Right lung (tissue), 10 donors: ENCODE measurements at places on chromosomes 2 and 18. TPM values are rescaled to one million over a fixed set of nuclear protein-coding genes. Genes with fewer than 3 reads are reported as not detected.

GRCh38 chr2:198731842-198732399 is 725.8 kb downstream of the SATB2 start:
- no peak for DNase-seq

DNA sequence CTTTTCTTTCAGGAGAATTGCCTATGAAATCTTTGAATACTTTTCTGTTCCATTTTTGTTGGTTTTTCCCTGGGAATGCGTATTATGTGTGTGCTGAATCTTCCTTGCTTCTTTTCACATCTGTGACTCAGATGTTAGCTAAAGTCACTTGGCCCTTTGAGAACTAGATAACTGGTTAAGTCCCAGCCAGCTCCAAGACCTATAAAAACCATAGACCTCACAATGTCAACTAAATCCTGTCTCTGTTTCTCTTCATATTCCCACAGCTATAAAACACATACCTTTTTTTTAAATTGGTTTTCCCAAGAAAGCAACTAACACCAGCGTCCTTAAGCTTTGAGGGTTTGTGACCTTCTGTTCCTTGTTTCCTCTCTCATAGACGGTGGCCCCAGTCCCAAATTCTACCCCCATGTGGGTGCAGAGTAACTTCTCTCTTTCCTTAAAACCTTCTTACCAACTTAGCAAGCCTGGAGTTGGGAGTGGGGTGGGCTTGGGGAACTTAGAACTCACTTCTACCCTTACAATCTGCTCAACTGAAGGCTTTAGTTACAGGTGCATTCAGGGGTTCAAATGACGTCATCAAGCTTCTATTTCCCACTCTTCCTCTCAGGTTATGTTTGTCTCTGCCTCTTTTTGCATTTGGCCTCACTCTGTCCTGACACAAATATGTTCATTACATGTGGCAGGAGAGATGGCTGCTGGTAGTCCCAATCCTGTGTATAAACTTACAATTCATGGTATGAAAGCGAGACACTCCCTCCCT is 58.1 kb upstream of the TGIF1 start:
- DNase-seq: no peak

- no peak for DNase-seq
Observed at GRCh38 chr18:8188184-8188583, 421.1 kb upstream of the RAB12 start.

GRCh38 chr2:69798909-69799526 is 30.4 kb upstream of the GMCL1 start:
- no peak for DNase-seq

- no peak for DNase-seq
Observed at GRCh38 chr2:233418761-233419546, 64.7 kb downstream of the DGKD start.

DNA sequence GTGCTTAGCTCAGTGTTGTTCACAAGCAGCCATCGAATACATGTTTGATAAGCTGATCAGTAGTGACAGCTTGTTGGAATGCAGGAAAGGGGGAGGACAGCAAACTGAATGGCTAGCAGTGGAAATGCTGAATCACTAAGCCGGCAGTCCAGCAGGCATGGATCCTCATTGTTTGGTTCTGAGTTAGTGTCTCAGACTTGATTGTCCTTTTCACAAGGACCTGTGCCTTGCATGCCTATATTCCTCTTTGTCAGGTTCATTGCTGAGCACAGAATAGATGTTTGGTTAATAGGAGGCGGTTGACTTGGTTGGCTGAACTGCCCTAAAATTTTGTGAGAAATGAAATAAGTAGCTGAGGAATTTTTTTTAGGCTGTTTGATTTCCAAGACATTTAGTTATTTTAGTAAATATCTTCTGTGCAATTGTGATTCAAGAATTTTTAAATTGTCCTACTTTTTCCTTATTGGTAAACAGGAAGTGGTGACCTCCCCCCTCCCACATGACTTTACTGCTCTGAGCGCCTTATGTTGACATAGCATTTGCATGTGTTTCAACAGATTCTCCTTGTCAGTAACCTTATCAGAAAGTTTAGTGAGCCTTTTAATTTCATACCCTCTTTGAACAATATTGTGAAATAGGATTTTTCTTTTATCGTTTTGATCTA is 21.4 kb upstream of the STON1 start:
- peak; percentile 65 for DNase-seq

DNA sequence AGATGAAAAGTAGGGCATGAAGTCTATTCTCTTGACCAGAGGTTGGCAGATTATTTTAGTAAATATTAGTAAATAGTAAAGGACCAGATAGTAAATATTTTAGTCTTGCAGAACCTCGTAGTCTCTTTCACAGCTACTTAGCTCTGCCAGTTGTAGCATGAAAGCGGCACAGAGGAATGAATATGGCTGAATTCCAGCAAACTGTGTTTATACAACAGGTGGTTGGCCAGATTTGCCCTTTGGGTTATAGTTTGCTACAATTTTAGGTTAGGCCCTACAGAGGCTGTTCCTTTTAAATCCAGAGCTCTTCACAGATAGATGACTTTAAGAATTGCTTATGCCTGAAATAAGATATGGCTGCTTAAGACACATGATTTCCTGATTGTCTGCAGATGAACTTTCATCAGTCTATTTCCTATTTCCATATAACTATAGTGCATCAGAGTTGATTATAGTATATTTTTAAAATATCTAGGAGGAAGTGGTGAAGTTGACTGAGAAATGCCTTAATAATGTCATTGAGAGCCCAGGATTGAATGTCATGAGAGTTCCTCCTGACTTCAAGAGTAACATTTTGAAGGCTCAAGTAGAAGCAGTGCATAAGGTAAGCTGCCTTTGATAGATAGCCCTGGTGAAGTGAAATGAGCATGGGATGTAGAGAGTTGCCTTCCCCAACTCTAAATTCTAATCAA is 80.5 kb downstream of the TMEM185B start:
- DNase-seq: no peak

GRCh38 chr2:158518084-158518483 is 61.3 kb downstream of the PKP4 start:
- no peak for DNase-seq

DNA sequence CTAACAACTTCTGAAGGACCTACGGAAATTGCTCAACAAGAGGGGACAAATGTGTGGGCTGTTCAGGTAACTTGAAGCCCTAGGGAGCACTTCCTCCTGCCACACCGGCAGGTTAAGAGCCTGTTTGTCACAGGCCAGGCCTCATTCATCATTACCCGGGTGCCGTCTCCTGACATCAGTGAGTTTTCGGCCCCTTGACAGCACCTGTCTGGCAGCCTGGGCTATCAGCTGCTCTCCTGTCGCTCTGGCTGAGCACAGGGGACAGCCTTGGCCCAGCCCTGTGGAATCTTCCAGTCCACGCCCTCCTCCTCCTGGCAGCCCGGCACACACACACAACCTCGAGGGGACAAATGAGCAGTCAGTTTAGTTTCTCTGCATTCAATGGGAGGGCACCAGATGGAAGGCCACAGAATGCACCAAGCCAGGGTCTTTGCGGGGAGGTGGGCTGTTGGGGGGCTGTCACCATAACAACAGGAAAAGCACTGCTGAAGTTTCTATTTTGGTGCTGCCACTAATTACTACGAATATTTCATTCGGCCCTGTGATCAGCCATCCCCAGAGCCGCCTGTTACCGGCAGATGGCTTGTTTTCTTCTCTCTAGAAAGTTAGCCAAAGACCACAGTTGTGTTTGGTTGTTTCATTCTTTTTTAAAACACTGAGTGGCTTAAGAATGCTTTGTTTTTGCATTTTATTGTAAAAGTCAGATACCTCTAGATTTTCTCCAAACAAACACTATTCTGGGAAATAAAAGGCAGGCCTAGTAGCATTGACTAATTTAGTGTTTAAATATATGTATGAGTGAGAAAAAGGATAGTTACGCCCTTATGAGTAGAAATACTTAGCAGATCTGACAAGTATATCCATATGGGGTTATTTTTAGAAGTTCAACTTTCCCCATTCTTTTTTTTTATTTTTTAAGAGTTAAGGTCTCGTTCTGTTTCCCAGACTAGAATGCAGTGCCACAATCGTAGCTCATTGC is 189.9 kb upstream of the NDUFV2 start:
- DNase-seq: no peak

DNA sequence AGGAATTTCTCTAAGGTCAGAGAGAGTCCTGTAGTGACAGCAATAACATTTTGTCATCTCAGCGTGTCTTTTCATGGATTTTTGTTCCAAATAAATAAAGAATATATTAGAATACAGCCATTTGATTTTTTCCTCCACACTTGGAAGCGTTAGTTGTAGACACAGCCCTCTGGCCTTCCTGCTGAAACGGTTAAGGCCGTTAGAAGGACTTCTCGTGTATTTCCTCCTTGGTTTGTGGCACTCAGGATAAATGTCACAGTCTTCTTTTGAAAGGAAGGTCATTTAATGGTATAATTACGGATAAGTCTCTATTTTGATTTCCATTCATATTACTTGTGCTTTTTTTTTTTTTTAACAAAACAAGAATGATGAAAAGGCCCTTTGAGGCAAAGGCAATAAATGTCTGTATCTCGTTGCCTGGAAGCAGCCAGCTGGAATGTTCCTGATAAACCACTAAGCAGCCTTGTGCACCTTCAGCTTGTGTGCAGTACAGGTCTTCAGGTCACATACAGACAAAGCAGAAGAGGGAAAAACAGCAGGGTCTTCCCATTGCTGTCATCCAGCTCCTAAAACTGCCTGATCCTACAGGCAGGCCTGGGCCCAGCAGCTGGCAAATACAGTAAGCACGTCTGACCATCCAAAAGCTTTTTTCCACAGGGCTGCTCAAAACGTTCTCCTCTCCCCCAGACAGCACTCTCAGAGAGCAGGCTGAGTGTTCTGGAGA is 14.4 kb downstream of the EFR3B start:
- no peak for DNase-seq

DNA sequence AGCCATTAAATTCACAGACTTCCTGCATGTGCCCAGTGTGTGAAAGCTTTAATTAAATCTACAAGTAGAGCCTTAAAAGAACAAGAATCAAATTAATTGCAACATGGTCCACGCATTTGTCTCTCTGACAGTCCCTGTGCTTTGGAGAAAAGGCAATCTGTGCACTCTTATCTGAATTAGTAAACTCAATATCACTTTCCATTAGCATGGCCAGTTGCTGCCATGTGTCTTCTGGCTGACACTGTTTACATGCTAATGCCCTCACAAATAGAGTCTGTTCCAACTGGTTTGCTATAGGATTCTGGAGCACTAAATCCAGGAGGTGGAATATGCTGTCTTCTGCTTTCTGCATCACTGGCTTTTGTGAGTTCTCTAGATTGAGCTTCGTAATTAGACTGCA is 434.5 kb upstream of the RAB12 start:
- DNase-seq: no peak

The RTP5 gene
- not detected for polyA plus RNA-seq

The ZNF892 gene
- polyA plus RNA-seq: 4.2 TPM

The MORN2 gene
- 35.6 TPM for polyA plus RNA-seq
